ENCODE measurements at places on chromosomes 2 and 18. TPM values are rescaled to one million over a fixed set of nuclear protein-coding genes. Genes with fewer than 3 reads are reported as not detected.

- H3K4me1 ChIP-seq, result peaks cover 5% of the 10 kb centered on the region
- H3K36me3 ChIP-seq, result no peaks in the 10 kb centered on the region
- H3K27me3 ChIP-seq, result no peaks in the 10 kb centered on the region
- H3K27ac ChIP-seq, result no peak overlapping the region
- H3K4me3 ChIP-seq, result no peak overlapping the region
- peak; percentile 87 for DNase-seq
Observed at GRCh38 chr2:43318791-43319190, 92.4 kb upstream of the ZFP36L2 start.

- H3K27ac ChIP-seq, result no peak overlapping the region
- H3K4me3 ChIP-seq, result no peak overlapping the region
- H3K4me1 ChIP-seq, result peaks cover 2% of the 10 kb centered on the region
- DNase-seq, result no peak
Observed at GRCh38 chr2:180664507-180664906, 315.9 kb upstream of the UBE2E3 start.

DNA sequence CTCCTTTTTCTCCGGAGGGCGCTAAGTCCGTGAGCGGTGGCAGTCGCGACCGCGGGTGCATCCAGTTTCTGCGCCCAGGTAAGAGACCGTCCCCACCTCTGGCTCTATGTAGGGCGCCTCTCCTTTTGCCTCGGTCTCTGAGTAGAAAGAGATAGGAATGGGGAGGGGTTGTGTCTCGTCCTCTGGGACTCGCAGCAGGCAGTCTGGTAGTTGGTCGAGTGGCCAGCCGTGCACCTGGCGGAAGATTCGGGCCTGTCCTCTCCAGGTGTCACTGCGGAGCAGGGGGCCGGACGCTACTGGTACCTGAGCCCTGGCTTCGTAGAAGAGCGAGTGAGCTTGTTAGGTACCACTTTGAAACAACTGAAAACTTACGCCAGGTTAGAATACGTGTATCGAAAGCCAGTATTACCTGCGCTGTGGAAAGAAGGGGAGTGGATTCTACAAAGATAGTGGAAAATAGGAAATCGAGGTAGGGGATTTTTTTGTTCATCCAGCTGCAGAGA lies 403 bp downstream of the MAP2 start:
- no peaks in the 10 kb centered on the region for H3K27me3 ChIP-seq
- H3K4me3 ChIP-seq, result peak overlapping the region; percentile 88
- H3K27ac ChIP-seq, result no peak overlapping the region
- H3K36me3 ChIP-seq, result no peaks in the 10 kb centered on the region
- peaks cover 2% of the 10 kb centered on the region for H3K4me1 ChIP-seq

GRCh38 chr18:48000701-48001100 lies 70.2 kb upstream of the SMAD2 start:
- H3K4me1 ChIP-seq, result no peaks in the 10 kb centered on the region
- H3K4me3 ChIP-seq, result no peak overlapping the region
- no peak for DNase-seq
- no peaks in the 10 kb centered on the region for H3K27me3 ChIP-seq

DNA sequence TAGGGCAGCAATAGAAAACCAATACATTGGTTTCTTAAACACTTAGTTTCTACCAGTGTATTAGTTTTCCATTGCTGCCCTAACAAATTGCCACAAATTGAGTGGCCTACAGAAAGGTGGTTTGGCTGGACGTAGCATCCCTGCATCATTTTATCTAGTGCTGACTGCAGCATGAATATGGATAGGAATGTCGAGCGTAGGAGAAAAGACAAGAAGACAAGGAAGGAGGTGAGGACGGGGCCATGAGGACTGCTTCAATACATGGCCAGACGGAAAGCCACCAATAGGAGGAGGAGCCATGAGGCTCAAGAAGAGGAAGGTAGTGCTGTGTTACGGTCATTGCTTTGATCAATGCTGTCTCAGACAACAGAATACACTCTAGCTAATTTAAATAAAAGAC lies 154.5 kb upstream of the NDUFV2 start:
- no peak overlapping the region for H3K4me3 ChIP-seq
- H3K27ac ChIP-seq, result peak overlapping the region; percentile 86
- DNase-seq, result peak; percentile 69
- no peaks in the 10 kb centered on the region for H3K27me3 ChIP-seq
- peaks cover 28% of the 10 kb centered on the region for H3K4me1 ChIP-seq

- H3K4me3 ChIP-seq, result no peak overlapping the region
- H3K27me3 ChIP-seq, result no peaks in the 10 kb centered on the region
- no peak overlapping the region for H3K27ac ChIP-seq
- no peaks in the 10 kb centered on the region for H3K4me1 ChIP-seq
Observed at GRCh38 chr18:36328385-36328858, 30.9 kb downstream of the FHOD3 start.

DNA sequence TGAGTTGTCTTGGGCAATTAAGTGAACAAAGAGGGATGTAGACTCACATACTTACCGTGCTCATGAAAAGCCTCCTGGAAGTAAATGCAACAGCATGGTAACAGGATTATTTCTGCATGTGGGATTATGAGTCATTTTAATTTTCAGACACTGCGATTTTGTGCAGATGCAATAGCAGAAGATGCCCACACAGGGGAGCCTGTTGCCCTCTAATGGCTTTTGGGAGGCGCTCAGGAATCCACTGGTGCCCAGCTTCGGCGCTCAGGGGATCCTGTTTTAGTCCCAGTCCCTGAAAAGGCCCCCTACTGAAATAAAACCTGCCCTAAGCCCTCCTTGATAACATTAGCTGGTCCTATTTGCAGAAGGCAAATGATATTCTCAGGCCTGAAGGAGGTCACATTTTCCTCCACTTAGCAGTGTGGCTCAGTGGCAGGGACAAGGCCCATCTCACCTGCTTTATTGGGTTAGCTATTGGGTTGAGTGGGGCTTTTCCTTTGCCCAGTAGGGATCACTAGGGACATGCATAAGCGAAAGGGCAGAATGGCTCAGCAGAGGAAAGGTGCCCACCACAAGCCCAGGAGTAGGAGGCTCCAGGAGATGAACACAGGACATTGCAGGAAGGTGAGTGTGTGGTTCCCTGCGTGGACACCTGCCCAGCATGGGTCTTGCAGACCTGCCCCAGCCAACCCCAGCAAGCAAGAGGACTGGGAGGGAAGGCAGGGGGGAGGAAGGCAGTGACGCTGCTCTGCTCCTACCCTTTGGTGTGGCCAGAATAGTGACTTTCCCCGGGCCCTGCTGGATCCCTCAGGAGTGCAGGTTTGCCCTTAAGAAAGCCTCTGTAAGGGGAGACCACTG lies 26.5 kb upstream of the KCNS3 start:
- H3K27me3 ChIP-seq, result no peaks in the 10 kb centered on the region
- H3K4me3 ChIP-seq, result no peak overlapping the region
- H3K36me3 ChIP-seq, result no peaks in the 10 kb centered on the region
- peak; percentile 59 for DNase-seq

DNA sequence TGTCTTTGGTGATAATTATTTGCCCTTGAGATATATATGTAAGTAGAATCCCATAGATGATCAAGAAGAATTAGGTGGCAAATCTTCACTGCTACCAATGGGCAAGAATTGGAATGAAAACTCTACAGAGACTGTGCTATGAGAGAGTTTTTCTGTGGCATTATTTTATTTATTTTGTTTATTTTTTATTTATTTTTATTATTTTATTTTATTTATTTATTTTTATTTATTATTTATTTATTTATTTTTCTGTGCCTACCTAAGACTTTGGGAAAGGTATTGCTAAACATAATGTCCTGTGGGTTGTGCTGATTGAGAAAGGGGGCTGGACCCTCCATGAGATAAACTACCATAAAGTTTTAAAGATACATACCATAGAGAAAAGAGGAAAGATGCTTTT lies 16.6 kb upstream of the NR4A2 start:
- H3K27ac ChIP-seq, result no peak overlapping the region
- no peak overlapping the region for H3K4me3 ChIP-seq
- no peaks in the 10 kb centered on the region for H3K27me3 ChIP-seq
- H3K4me1 ChIP-seq, result no peaks in the 10 kb centered on the region
- no peaks in the 10 kb centered on the region for H3K36me3 ChIP-seq
- DNase-seq, result no peak

Gene LYPD1
- total RNA-seq, result 0.17 TPM

Gene CHRND
- total RNA-seq, result not detected

Gene BCL11A
- total RNA-seq, result under 0.01 TPM

All from fibroblast of lung (primary cell).